HFF-Myc (cell line): ENCODE measurements at places on chromosomes 2 and 18.

- DNase-seq = no peak
Observed at GRCh38 chr18:48138660-48139430, 208.4 kb upstream of the SMAD2 start.

GRCh38 chr2:225893151-225893550 is 493.6 kb downstream of the NYAP2 start:
- DNase-seq = no peak

DNA sequence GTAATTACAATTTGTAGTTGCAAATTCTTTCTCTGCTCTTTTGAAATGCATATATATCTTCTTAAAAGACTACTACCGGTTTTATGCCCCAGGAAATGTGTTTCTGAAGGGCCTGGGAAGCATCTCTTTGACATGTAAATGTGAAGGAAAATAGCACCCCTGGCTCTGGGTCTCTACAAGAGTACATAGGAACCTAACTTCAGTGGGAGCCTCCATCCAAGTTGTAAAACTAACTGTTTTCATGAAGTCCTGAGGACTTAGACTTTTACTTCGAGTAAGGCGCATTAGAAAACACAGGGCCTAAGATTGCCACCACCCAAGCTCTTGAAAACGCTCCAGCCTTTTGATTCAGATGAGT is 99.4 kb downstream of the CBLN2 start:
- no peak for DNase-seq

- DNase-seq = no peak
Observed at GRCh38 chr2:3243804-3244203, 133.8 kb downstream of the EIPR1 start.

GRCh38 chr2:71995067-71995665 is 152.5 kb downstream of the CYP26B1 start:
- DNase-seq = peak; percentile 38

DNA sequence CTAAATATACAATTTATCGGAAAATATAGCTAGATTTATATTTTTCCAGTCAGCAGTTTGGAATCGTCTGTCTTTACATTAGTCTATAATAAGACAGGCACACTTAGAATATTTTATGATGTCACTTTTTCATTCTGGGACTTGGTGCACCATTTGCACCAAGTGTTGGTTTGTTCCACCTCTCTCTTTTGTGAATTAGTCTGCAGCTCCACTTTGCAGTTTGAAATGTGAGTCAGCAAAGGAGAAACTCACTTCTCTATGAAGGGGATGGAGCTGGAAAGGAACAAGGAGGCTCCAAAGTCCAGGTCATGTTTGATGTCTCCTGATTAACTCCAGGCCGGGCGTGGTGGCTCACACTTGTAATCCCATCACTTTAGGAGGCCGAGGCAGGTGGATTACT is 63.8 kb upstream of the RTN4 start:
- DNase-seq = no peak

DNA sequence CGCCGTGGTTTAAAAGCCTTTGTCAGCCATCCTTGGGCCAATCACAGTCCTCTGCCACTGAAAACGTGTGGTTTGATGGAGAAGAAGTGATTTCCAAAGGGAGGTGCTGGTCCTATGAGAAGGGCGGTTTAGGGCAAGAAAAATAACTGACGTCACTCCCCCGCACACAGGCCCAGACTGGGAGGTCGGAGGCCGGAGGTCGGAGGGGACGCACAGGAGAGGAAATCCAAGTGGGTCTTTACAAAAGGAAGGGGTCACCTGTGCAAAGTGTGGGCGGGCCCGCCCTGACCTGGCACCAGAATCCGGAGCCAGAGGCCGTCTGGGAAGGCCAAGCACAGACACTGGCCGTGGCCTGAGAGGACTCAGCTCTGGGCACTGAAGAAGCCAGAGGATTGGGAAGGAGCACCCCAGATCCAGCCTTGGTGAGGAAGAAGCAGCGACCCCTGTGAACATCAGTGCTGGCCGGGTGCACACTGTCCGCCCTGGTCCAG is 18.0 kb upstream of the KCNG2 start:
- no peak for DNase-seq

- DNase-seq = no peak
Observed at GRCh38 chr2:86330001-86330400, 7.4 kb downstream of the REEP1 start.

- no peak for DNase-seq
Observed at GRCh38 chr18:48839819-48840490, 110.8 kb downstream of the SMAD7 start.

DNA sequence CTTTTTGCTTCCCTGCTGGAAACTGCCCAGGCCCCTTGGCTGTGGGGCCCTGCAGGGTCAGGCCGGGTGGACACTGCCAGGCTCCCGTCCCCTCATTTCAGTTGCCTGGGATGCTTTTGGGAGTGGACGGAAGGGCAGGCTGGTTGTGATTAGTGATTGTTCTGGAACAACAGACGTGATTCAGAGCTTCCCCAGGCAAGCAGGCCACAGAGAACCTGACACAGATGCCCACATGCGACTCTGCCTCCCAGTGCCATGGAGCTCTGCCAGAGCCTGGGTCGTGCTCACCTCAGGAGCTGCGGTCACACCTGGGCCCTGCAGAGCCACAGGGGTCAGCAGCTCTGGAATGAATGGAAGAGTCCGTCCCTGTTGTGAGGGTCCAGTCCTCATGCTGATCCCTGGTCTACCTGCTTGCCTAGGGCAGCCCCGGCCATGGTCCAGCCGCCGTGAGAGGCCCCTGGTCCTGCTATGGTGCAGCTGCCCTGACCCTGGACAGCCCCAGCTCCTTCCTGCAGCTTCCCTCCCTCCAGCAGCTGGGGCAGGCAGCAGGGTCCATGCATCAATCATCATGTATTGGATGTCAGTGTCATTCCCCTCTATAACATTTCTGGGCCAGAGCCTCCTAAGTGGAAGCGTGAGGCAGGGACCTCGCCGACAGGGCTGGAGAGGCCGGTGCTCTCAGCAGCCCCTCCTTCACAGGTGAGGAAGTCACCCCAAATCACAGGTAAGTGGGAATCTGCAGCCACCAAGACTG is 518.6 kb upstream of the MYT1L start:
- DNase-seq = no peak

DNA sequence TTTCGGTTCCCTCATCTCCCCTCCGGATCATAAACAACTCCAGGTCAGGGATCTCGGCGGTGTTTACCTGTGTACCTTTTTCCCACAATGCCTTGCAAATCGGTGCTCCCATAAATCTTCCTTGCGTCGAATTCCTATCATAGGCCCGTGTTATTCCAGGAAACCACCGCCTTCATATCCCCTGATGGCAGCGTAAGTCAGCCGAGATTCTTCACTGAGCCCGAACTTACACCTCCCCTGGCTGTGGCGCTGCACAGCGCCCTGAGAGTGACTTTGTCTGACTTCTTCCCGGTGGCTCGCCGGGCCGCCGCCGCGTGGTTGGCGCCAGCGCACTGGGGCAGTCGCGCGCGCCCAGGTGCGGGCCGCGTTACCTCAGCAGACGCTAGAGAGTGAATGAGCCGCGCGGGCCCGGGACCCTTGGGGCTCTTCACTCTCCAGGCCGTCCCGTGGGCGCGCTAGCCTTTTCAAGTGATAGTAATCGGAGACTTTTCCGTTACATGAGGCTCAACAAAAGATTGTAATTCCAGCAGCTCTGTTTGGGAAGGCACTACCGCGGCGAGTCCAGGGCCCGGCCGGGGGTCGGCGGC is 101.6 kb downstream of the SPTBN1 start:
- DNase-seq = no peak

- DNase-seq = no peak
Observed at GRCh38 chr2:235640926-235641723, 147.3 kb downstream of the AGAP1 start.

DNA sequence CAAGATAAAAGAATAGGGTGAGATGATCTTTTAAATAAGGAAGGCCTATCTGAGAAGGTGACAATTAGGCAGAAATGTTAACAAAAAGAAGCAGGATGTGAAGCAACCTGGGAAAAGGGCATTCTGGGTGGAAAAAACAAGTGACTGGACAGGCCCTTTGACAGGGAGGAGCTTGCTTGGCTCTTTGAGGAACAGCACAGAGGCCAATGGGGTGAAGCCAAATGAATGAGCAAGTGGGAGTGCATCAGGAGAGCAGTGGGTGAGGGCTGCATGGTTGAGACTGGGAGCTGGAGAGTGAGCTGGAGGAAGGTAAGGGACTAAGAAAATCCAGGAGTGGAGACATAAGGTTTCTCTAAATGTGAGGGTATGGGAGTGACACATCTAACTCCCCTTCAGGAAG is 126.9 kb downstream of the TDRD15 start:
- DNase-seq = no peak

DNA sequence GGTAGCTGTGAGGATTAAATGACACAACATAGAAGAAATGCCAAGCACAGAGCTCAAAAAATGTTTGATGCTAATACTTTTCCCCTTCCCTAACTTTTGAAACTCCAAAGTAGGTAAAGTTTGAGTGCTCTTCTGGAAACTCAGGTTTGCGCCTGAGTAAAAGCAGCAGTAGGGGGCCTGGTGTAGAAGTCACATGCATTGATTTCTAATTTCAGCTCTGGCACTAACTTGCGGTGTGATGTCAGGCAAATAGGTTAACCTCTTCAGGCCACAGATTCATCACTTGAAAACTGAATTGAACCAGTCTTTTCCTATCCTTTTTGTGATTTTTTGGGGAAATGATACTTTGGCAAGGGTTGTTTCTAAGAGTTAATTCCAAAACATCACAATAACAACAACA is 27.2 kb downstream of the LHCGR start:
- no peak for DNase-seq

GRCh38 chr18:1452821-1453220 is 548.1 kb downstream of the ADCYAP1 start:
- no peak for DNase-seq

GRCh38 chr18:36420826-36421225 is 123.3 kb downstream of the FHOD3 start:
- no peak for DNase-seq

DNA sequence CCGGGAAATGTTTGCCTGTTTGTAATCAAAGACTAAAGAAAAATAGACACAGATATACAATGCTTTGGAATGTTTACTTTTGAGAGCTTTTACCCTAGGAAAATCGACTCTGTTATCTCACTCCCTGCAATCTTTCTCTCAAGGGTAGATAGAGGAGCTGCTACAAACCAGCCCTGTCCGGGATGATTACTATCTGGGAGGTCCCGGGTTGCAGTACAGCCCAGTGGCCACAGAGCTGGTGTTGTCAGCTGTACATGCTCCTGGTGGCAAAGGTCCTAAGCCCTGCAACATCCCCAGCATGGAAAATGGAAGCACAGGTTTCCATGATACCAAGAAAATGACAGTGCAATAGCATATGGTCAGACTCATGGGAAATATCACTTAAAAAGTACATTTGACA is 570.5 kb upstream of the SOX11 start:
- no peak for DNase-seq

DNA sequence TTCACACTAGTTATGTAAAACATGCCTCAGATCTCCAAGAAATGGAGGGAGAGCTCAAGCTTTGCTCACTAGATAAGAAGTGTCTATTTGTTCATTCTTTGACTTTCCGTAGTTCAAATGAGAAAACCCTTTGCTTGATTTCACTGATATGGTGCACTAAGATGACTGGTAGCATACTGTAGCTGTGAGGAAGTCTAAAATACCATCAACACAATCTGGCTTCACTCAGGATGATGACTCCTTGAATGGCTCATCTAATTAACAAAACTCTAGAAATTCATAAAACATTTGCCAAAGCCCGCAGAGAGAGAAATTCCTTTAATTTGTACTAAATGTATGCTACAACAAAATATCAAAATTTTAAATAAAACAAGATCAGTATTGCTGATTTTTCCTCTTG is 152.8 kb upstream of the STK17B start:
- no peak for DNase-seq

DNA sequence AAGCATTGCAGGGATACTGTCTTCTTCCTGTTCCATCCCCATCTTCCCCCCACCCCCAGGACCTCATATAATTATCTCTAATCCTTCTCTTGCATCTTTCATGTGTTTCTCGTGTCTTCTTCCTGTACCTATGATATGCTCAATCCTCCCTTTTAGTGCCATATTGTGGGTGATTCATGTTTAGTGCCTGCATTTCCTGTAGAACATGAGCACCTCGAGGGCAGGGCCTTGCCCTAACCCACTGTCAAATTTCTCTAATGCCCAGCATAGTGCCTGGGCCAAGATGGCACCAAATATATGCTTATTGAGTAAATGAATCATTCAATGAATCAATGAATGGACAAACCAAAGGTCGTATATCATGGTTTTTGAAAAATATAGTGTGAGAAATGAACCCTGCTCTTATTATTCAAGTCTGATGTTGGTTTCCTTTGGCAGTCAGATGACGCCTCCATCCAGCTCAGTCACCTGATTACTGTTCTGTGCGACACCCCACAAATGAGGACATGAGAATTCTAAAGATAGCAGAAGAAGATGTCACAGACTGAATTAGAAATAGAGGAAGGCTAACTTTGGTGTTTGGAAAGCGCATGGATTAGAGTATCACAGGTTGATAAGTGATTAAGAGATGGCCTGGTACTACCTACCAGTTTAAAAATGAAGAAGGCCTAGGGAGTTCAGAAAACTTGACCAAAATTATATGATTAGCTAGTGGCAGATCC is 278.4 kb downstream of the PRKCE start:
- no peak for DNase-seq

- no peak for DNase-seq
Observed at GRCh38 chr2:100992262-100992661, 9.8 kb upstream of the RPL31 start.

GRCh38 chr2:52220393-52220792 is 1188.5 kb upstream of the NRXN1 start:
- DNase-seq = no peak

DNA sequence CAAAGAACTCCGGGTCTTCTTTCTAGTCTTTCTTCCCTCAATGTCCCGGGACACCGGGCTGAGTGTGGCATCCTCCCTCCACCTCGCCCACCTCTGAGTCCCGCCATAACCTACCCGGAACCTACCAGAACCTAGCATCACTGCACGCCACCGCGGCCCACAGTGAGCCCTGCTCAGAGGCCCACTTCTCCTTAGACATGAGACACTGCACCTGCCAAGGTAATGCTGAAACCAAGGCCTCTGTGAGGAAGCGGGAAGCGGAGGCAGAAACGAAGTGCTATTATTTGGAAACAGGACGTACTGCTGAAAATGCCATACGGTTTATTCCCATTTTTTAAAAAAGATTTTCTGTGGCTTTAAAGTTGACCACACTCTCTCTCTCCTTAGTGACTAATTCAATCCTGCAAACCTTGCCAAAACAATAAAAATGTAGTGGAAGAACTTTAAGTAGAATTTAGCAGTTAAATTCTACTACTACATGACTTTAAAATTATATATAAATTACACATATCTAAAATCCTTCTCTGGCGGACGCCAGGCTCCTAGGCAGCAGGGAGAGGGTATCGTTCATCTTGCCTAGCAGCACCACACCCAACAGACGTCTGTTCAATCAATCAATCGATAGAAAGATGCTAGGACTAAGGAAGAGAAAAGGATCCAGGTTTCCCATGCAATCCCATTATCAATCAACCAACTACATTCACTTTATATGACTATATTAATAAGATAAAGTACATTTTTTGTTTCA is 82.0 kb downstream of the ZNF516 start:
- no peak for DNase-seq

- DNase-seq = no peak
Observed at GRCh38 chr2:103005393-103005792, 243.6 kb downstream of the TMEM182 start.

GRCh38 chr2:60410456-60411146 is 142.9 kb downstream of the BCL11A start:
- no peak for DNase-seq
